ENCODE measurements at places on chromosomes 7 and 10.
A peak's percentile ranks its signal among the peaks of the same experiment; 100 is the strongest.

DNA sequence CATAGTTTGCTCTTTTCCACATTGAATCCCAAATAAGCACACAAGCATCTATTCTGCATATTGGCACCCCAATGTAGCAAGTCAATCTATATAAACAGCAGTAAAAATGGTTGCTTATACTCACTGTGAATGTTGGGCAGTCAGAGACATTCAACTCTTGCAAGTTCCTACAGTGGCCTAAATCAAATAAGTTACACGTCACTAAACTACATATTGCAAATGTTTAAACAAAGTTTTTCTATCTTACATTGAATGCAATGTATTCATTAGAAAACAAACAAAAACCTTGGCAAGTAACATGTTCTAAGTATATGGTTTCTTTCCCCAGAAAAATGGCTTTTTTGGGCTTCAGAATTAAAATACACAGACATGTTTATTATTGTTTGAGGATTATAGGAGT is 19.0 kb downstream of the LRRC17 start:
- DNase-seq, result no peak

GRCh38 chr10:103280506-103280905 is 3.6 kb downstream of the INA start:
- no peak for DNase-seq

GRCh38 chr10:25174461-25175230 is at the start of gene GPR158:
TSS of gene GPR158 (plus strand) at chr10:25175001. CDS start at chr10:25175421, 420 bp downstream.
- peak; percentile 85 for DNase-seq

DNA sequence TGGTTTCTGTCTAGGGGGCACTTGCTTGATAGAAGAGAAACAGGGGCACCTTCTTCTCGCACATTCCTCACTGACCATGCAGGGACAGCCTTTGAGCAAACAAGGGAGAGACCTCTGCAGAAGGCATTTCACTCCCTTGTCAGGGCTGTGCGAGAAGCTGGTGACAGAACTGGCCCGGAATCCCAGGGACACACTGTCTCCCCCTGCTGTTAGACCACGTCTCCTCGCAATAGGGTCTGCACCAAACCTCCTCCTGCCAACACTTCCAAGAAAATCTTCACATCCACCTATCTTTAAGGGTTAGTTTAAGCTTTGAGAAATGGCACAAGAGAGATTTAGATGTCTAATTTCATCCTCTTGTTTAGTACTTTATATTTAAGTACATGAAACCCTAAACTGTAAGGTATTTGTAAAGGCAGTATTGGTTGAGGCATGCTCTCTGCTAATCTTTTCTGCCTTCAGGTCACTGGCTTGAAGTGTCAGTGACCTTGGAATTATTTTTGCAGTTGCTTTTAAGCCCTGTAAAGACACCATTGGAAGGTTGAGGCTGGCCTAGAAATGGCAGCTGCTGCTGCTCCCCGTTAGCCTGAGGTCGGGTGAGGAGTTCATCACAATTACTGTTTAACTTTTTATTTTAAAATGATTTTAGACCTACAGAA is 37.0 kb downstream of the RBM20 start:
- DNase-seq, result no peak

GRCh38 chr7:88771417-88771816 is 11.9 kb downstream of the ZNF804B start:
- no peak for DNase-seq

GRCh38 chr7:31363051-31363450 is 22.5 kb upstream of the NEUROD6 start:
- no peak for DNase-seq

DNA sequence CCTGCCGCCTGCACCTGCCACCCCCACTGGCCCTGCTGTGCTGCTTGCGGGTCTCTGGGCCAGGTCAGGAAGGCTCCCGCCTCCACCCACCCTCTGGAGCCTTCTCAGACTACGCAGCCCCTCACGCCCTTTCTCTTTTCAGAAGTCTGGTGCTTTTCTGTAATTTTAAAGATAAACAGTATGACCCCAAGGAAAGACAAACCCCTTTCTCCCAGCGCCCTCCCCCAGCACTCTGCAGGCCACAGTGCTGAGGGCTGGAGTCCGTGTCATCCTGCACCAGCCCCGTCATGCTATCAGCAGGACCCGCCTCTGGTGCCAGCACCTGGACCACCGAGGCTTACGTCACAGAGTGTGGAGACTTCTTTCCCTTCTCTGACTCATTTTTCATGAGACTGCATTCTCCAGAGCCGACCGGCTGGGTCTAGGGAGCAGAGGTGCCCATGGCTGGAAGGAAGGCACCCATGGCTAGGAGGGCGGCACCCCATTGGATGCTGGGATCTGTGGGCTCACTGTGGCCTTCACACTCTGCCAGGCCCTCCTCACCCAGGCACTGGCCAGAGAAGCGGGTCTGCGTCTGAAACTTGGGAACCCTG is 53.4 kb downstream of the CFAP46 start:
- no peak for DNase-seq

- DNase-seq, result no peak
Measured at GRCh38 chr10:34609287-34609940, 205.7 kb downstream of the PARD3 start.

GRCh38 chr7:151080067-151080521 is 515 bp downstream of the FASTK start:
- DNase-seq, result no peak

- no peak for DNase-seq
Measured at GRCh38 chr10:48606530-48607355, 1.9 kb upstream of the ARHGAP22 start.

DNA sequence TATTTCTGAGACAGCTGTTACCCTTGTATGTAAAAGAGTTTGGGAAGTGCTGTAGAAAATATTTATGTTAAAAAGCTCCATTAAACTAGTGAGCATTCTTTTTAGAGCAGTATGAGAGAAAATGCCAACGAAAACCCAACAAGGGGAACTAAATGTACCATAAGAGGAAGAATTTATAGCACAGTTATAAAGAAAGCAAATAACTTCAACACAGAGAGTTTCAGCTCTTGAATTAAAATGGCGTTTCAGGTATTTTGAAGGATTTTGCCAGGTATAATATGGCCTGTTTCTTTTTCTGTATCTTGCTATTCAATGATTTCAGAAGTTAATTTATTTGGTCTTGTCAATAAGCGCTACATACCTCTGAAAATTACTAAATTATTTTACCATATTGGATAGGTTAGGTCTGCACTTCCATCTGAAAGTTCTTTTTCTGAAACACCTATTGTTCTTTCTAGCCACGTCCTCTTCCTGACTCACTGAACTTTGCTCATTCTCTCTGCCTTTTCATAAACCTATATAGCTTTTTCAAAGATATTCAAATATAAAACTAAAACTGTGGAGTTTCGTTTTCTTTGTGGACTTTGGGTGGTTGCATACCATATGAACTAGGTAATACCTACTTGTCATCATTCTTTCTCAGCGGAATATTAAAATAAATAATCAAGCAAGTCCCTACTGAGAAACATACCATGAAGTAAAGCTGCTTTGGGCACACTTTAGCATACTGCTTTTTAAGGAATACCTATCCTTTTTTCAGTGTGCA is 136.1 kb downstream of the SEMA3A start:
- no peak for DNase-seq

- DNase-seq, result no peak
Measured at GRCh38 chr7:112118581-112119566, 87.3 kb downstream of the DOCK4 start.

DNA sequence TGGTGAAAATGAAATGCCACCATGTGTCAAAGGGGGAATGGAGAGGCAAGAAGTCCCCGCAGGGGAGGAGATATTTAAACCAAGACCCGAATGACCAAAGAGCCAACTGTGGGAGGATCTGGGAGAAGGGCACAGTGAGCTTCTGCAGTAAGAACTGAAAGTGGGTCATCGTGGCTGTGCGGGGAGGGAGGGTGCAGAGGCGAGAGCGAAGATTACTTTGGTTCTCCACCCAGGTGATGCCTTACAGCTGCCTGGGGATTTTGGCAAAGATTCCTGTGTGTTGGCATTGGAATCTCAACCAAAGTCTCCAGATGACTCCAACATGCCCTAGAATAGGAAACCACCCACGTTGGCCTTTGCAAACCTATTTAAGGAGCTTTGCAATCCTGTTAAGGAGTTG is 44.2 kb upstream of the ADAM12 start:
- DNase-seq, result no peak

DNA sequence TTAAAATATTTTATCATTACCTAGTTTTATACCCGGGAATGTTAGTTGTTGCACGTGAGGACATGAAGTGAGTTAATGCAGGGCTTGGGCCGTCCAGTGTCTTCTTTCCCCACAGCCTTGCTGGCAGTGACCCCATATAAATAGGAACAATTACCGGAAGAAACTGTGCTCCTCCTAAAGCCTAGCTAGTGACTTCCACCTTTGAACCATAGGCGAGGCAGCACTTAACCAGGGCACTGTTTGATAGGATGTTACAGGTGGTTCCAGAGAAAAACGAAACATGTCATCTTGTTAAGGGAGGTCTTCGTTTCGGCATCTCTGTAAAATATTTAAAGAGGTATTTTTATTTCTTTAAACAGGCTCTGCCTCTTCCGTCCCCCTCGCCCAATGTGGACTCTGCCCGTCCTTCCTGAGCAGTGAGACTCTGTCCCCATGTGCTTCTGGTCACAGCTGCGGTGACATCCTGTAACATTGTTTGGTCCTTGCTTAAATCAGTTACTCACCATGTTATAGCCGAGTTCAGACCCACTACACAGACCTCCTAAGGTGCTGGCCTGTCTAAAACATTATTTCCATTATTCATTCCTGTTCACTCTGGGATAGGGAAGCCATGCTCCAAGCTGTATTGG is 145.6 kb downstream of the MGMT start:
- DNase-seq, result no peak

- no peak for DNase-seq
Measured at GRCh38 chr7:141558544-141559183, 7.5 kb downstream of the AGK start.

DNA sequence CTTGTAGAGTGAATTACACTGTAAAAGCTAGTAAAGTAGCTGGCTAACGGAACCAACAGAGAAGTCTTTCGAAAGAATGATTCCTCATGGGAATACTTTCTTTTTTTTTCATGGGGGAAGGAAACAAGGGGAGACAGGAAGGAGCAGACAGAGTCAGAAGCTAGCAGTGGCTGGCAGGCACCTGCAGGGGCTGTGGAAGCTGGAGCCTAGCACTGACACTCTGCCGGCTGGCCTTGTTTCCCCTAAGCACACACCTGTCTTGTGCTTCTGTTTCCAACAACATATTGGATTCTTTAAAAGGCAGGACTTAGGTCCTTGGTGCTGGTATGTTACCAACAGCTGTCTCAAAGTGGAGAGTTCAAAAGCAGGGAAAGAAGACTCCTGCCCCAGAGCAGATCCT is 24.7 kb downstream of the NOD1 start:
- no peak for DNase-seq

DNA sequence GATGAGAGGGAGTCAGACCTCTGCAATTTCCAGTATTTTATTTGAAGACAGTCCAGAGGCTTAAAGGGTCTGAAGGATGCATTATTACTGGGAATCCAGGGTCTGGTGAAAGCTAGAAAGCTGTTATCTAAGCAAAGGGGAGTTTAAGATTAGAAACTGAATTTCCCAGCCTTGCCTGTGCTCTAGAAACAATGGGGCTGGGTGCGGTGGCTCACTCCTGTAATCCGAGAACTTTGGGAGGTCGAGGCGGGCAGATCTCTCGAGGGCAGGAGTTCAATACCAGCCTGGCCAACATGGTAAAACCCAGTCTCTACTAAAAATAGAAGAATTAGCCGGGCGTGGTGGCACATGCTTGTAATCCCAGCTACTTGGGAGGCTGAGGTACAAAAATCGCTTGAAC is 71.5 kb upstream of the ANLN start:
- no peak for DNase-seq

DNA sequence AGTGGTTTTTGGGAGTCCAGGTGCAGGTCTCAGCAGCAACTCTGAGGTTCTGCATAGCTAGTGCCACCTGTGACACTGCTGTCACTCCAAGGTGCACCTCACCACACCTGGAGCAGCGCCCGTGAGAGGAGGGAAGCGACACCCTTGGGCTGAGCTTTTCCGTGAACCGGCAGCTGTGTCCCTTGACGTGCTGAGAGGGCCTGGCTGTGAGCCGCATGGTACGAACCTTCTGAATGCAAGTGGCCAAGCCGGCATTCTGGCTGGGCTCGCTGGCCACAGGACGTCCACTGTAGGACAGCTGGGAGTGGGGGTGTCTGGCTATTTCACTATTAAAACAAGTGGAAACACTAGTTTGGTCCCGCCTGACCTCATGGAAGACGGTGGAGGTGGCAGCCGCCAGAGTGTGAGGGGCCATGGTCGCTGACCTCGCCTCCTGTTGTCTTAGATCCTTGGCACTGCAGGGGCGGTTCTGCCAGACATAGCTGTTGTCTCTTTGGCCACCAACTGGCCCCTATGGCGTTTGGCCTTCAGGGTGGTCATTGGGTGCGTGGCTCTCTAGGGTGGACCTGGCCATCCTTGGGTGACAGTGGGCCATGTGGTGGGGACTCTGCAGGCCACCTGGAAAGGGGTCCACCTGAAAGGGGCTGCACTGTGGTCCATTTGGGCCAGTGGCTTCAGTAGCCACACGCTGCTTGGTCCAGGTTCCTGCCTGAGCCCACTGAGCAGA is 12.9 kb downstream of the INPP5A start:
- DNase-seq, result no peak

GRCh38 chr10:71735709-71736569 is 16.4 kb upstream of the C10orf105 start:
- DNase-seq, result no peak

GRCh38 chr7:110065121-110065520 is 1025.8 kb upstream of the LRRN3 start:
- no peak for DNase-seq

DNA sequence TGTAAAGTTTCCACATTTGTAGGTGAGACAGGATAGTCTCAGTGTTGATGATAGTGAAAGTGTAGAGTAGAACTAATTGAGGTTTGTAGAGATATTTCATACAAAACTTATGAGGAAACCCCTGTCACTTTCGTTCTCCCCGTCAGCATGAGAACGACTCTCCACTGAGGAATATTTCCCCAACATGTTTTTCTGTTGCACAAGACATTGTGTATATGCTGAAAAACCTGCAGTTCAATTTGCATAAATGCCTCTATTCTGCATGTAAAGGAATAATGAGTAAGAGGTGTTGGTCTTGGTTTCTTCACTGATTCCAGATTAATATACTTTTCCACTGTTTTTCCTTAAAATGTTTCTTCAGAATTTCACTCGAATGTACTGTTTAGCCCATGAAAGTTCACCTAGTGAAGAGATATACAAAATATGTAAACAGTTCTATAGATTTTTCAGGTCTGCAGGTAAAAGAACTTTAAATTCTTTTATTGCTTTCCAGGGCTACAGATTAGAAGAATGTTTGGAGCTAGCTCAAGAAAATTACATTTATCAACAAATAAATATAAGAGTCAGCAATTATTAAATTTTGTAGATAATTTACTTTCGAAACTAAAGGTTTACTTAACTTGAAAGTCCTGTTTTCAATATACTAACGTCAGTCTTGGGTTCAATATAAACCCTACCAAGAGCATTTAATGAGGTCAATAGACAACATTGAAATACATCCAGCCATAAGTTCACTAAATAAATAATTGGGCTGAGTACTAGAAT is 37.2 kb downstream of the HEPACAM2 start:
- DNase-seq, result no peak

Data from ovary (tissue), 10 donors.